Activated T-helper 1 cell treated with anti-CD3 and anti-CD28 coated beads, Interleukin-2, amount 50 U/mL, for 16 hours (primary cell): ENCODE measurements at places on chromosomes 3 and 15.

- no peak for DNase-seq
Observed at GRCh38 chr15:80503319-80503952, 99.3 kb downstream of the ARNT2 start.

- no peak for DNase-seq
Observed at GRCh38 chr3:113111011-113111707, 100.2 kb upstream of the BOC start.

- no peak for DNase-seq
Observed at GRCh38 chr3:184737641-184738505, 26.0 kb upstream of the MAGEF1 start.

DNA sequence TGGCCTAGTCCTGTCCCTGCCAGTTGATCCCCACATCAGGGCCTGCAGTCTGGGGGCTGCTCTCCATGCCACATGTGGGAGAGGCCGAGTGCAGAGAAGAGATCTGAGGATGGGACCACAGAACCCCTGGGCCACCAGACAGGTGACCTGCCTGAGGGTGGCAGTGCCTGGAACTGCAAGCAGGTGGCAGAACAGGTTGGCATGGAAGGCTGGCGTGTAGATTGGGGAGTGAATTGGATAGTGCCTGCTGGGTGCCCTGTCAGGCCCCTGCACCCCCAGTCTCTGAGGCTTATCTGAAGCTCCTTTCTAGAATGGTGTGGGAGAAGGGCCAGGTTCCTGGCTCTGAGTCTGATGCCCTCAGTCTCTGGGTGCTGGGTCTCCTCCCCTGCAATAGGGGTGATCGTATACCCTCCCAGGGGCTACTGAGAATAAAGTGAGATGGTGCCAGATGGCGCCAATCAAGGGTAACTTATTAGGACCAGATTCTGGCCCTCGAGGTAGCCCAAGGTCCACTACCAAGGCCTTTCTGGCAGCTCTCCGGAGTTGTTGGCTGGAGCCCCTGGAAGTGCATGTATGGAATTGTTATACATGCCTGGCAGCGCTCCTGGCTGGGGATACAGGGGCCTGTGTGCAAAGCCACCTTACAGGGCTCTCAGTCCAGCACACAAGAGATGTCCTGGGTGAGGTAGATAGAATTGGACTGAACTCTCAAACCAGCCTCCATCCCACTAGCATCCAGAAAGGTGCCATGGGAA lies 15.7 kb downstream of the C3orf18 start:
- DNase-seq: no peak

DNA sequence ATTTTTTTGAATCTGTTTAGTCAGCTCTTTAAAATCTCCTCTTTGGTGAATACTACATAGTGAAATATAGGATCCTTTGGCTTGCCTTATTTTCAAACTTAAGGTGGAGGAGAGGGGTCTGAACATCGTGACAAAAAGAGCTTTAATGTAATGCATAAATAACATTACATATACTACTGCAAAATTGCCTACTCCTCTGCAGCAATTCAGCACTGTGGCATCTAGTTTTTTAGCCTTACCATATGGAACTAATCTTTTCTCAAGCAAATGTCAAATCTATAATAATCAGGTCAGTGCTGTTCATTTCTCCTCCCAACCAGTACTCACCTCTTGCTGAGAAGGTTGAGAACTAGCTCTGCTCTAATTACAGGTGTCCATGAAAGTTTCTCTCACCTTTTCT lies 394.0 kb upstream of the CDIN1 start:
- DNase-seq: no peak

- DNase-seq: no peak
Observed at GRCh38 chr3:8732413-8732812, 1.2 kb upstream of the CAV3 start.

DNA sequence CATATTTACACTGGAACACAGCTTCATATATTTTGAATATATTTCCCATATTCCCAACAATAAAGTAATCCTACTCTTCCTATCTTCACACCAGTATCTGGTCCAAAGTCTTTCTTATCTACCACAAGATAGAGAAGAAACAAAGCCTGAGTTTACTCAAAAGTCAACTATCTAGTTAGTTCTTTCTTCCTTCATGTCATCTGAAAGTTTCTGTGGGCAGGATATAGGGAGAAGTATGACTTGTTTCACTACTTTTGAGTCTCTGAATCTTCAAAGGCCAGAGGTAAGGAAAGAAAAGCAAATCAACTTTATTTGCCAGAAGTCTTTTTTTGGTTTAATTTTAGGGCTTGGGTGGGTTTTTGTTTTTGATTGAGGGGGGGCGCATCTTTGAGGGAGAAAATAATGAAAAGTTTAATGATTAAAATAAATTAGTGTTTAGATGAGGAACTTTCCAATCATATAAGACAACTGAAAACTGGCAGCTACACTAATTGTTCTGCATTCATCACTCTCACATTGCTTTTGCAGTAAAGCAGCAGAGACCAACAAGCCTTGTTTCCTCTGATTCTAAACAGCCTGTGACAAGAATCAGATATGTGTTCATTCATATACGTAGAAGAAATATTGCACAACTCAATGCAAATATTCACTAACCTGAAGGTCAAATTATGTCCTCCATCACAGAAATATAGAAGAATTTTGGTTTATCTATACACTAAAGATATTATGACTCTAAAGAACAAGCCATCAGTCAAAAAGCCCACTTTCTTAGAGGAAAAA lies 421.4 kb downstream of the SHQ1 start:
- no peak for DNase-seq

DNA sequence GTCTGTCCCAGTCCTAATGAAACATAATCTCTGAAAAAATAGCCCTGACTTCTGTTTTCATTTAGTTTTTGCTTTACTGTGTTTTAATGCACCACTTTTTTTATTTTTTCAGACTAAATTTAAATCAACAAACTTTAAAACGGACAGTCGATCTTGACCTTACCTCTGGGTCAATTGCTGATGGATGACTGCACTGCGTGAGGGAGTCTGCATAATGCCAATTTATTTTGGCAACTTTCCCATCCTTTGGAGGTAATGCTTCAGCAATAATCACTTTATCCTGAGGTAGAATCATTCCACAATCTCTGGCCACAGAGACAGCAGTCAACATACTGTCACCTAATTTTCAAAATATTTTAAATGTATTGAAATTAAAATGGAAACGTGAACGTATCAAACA lies 32.5 kb upstream of the GP5 start:
- no peak for DNase-seq

DNA sequence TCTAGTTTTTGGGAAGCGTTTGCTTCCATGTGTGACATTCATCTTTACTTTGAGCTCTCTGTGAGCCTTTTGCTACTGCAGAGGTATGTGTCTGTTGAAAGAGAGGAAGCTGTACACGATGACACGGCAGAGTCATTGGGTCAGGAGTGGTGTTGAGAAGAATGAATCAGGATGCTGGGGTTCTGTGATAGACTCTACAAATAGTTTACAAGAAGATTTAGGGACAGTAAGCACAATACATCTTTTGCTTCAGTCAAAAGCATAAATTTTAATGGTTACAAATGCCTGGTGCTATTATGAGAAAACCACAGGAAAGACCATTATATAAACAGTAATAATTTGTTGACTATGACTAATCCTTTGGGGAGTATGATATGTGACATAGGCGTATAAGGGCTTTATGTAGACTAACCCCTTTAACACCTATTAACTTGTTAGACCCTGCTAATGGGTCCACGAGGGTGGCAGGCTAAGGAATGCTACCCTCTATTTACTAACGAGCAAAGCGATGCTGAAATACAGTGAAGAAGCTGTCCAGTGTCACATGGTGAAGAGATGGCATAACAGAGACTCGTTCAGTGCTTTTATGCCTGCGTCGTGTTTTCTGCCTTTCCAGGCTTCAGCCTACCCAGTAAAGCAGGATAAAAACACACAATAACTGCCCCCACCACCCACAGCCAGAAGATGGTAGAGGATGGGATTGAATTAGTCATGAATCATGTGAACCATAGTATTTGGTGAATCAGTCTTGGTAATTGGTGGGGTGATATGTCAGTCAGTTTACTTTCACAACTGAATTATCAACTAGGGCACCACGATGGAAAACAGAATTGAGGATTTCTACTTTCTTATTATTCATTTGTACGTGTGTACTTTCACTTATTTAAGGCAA lies 118.8 kb downstream of the LPP start:
- no peak for DNase-seq

DNA sequence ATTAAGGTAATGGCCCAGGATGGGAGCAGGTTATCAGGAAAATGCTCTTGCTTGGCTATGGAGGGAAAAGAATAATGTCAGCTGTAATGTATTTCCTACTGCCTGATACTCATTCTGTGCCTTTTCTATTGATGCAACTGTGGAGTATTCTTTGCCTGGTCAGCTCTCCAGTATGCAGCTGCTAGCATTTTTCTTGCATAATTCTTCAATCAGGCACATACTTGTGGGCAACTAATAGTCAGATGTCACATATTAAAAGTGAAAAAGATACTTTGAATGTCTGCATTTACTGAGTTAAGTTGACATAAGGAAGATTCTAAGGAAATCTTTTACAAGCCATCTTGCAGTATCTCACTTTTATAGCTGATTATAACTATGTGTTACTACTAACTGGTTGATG lies 29.5 kb downstream of the CD80 start:
- no peak for DNase-seq

GRCh38 chr3:71537211-71537611 lies 46.3 kb downstream of the FOXP1 start:
- DNase-seq: no peak

GRCh38 chr15:80483725-80484161 lies 79.6 kb downstream of the ARNT2 start:
- DNase-seq: no peak

GRCh38 chr15:58788056-58788710 lies 17.1 kb downstream of the MINDY2 start:
- DNase-seq: no peak

DNA sequence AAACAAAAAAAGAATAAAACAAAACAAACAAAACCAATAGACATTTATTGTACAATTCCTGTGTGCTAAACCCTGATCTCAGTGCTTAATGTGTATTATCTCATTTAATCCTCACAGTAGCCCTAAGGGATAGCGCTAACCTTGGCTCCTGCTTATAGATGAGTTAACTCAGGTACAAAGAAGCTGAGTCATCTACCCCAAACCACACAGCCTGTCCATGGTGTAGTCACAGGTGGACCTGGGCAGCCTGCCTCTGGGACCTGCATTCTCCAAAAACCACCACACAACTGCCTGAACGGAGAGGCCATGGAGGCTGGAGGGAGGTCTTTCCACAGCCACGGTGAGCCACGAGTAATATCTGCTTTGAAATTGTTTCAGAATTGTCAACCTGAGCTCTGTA lies 5.5 kb upstream of the CLN6 start:
- no peak for DNase-seq

DNA sequence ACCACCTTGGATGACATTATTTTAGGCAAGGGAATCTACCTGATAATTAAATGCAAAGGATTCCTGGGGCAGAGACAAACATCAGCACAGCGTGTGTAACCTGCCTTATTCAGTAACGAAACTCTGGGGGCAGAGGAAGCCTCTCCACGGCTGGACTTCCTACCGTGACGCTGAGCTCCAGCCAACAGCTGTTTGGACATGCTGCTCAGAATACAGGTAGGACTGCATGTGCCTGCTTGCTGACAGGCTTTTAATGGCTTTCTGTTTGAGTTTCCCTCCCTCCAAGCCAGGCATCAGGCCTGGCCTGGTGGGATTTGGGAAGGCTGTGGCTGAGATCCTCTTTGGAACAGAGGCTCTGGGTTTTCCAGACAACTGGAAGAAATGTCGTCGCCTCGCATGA lies 150.6 kb downstream of the ADAMTS17 start:
- no peak for DNase-seq

GRCh38 chr3:125671461-125672243 lies 76.4 kb upstream of the OSBPL11 start:
- no peak for DNase-seq

- no peak for DNase-seq
Observed at GRCh38 chr3:191314109-191314728, 15.0 kb upstream of the CCDC50 start.

GRCh38 chr3:72261566-72262564 lies 476.9 kb upstream of the PROK2 start:
- no peak for DNase-seq

GRCh38 chr3:3308809-3309208 lies 129.3 kb upstream of the CRBN start:
- no peak for DNase-seq

- DNase-seq: no peak
Observed at GRCh38 chr3:146134348-146135117, 26.5 kb downstream of the PLOD2 start.

DNA sequence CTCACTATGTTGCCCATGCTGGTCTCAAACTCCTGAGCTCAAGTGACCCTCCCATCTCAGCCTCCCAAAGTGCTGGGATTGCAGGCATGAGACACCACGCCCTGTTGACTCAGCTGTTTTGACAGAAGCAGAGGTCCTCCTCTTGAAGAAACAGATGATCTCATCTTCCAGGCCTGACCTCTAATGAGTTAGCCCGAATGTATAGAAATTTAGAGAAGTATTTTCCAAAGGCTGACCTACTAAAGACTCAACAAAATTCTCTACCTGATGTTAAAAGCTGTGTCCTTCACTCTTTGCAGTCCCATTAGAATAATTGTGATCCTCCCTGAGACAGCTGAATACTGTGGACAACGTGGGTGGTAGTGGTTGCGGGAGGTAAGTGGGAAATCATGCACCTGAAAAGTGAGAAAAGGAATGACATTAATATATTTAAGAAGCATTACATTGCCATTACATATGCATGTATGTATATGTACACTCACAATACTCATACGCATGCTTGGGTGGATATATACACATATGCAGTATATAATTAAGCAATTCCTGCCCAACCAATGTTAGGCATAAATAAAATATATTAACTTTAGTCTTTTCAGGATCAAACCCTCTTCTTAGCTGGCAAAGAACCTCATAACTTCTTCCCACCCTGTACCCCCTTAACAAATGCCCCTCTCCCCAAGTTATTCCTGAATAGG lies 204.6 kb upstream of the NR2F2 start:
- DNase-seq: no peak

- no peak for DNase-seq
Observed at GRCh38 chr15:71780115-71780976, 30.0 kb upstream of the NR2E3 start.
